ENCODE measurements at places on chromosomes 5 and 9.

DNA sequence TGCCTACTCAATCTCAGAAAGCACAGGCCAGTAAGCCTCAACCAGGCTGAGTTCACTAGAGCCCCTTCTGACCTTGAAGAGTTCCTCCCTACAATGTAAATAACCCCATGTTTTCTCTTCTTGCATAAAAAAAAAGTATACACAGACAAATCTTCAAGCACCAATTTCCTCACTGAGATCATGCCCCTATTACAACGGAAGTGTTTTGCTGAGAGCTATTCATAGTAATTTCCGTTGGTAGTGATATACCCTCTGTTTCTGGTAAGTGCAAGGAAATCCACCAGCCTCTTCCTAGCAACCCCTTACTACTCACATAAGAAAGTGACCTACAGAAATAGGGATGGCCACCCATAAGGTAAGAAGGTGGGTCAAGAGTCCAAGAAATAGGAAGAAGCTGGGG, 76.4 kb upstream of the TARS1 start:
- no peak for DNase-seq

GRCh38 chr5:151459680-151460324, 12.4 kb downstream of the SLC36A1 start:
- no peak for DNase-seq

DNA sequence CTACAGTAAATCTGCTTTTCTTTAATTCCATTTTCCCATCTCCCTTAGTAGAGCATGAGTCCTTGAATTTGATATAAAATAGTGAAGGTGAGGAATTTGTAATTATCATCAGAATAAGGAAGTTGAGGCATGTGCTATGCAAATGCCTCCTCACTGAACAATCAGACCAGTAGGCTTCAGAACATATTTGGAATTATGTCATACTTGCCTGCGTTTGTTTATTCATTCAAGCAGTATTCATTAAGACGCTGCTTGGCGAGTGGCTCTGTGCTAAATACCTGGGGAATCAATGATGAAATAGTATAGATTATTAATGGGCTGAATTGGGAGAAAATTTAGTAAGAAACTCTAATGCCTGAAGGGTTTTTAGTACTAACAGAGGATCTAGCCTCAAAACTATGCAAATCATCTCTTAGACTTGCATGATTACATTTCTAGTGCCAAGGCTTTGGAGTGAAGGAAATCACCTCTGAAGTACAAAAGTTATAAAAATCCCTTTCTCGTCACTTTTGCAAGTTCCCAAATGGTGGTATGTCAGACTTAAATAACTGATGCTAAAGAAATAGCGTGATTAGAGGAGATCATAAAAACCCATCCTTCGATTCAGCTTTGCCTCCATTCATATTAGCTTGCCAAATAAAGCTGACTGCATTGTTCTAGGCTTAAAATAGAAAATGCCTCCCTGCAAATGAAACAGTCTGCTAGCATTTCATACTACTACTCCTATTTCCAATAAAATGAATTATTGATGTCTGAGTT, 141.7 kb downstream of the PCSK5 start:
- no peak for DNase-seq

DNA sequence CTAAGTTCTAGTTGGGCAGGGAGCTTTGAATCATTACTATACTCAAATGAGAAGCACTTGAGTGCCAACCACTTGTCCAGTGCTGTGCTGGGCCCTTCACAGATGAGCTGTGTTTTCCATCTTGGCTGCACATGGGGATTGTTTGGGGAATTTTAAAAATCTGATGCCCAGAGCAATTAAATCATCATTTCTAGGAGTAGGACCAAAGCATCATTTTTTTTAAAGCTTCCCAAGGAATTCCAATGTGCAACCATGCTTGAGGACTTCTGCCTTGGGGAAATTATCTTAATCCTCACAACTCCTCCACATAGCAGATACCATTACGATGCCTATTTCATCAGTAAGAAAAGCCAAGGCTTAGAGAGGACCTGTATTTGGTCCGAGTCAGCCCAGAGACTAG, 131.4 kb downstream of the TMEM174 start:
- DNase-seq, result no peak

DNA sequence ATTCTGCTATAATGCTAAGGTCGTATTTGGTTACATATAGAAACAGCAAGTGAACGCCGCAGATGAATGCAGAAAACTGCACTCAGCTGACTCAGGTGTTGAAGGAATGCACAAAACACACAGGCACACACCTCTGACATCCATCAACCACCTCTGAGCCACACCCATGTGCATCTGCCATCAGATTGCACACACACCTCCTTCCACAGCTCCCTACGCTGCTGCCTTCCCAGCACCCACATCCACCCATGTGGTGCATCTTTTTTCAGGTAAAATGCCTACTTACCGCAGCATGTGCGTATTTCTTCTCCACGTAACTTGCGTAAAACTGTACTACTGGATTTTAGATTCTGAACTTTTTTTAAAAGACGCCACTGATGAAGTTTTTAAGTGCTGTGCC, 7.1 kb downstream of the STK10 start:
- DNase-seq, result no peak

DNA sequence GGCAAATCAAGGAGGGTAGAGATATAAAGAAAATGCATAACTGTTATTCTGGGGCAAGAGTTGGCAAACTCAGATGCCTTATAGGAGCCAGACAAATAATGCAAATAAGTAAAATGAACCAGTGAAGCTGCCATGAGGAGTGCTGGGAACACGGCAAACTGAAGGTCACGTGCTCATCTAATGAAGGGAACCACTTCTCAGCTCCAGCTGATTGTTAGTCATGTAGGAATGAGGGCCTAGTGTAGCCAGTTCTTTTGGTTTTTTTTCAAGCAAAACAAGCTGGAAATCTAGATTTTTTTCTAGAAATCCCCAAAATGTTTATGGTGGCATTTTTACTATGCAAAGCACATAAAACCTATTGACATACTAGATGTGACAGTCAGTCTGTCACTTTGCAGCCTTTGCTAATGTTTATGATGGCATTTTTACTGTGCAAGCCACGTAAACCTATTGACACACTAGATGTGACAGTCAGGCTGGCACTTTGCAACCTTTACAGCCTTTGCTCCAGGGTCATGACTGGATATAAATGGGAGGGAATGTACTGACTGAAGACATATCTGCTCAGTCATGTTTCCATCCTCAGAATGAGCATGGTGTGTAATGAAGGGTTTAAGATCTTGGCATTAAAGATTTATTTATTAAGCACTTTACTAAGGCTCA, 39.4 kb downstream of the RUSC2 start:
- no peak for DNase-seq

GRCh38 chr5:61619289-61619688, 287.2 kb downstream of the ZSWIM6 start:
- DNase-seq, result no peak

- no peak for DNase-seq
Measured at GRCh38 chr5:14243766-14244165, 100.6 kb downstream of the TRIO start.

GRCh38 chr9:99973455-99973854, 67.0 kb downstream of the STX17 start:
- DNase-seq, result no peak

Measured in stimulated activated CD4-positive, alpha-beta T cell treated with anti-CD3 and anti-CD28 coated beads, Interleukin-4, amount 100 ng/mL, for 1 hour (primary cell).